Pons (tissue), 1 donor: ENCODE measurements at places on chromosomes 11 and 22.
A peak's percentile ranks its signal among the peaks of the same experiment; 100 is the strongest.

DNA sequence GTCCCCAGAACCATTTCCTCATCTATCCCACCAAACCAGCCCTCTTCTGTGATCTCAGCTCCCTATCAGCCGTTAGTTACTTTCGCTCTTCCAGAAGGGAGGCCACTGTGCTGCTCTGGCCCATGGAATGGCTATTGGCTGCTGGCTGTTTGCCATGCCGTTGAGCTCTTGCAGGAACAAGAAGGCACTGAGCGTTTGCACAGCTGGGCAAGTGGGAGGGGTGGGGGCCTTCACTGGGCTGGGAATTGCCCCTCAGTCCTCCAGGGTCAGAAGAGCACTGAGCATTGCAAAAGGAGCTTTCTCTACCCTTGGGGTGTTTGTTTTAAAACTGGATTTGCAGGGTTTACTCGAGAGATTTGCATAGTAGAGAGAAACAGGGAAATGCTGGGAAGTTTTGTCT, 129.0 kb upstream of the PARVA start:
- peak; percentile 87 for DNase-seq

DNA sequence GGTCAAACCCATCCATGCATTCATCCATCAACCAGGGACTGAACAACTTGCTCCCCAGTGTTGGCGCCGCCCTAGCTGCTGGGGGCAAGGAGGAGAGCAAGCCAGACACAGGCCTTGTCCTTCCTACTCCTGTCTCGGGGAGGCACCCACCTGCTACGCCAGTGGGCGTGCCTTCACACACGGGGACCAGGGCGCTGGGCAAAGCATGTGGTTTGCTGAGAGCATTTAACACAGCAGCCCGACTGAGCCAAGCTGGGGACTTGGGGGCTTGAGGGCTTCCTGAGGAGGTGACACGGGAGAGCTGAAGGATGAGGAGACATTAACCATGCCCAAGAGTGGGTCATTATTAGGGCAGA, 30.6 kb downstream of the CACNA1I start:
- no peak for DNase-seq

- DNase-seq = no peak
Measured at GRCh38 chr11:86987679-86988078, 32.5 kb upstream of the FZD4 start.

GRCh38 chr11:134862587-134863195, 450.6 kb upstream of the B3GAT1 start:
- no peak for DNase-seq

DNA sequence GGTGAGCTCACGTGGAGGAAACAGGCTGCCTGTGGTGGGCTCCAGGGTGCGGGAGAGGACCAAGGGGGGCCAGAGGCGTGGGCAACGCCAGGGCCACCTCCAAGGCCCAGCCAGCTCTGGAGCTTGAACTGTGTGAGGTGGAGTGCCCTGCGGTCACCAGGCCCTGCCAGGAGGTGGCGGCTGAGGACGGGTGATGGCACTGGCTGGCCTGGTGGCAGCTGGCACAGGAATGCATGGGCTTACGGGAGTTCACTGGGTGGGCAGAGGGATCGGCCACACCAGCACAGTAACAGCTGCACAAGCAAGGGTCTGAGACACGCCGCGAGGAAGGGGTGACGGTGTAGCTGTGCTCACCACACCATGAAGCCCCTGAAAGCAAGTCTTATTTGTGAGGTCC, 15.8 kb downstream of the TOLLIP start:
- DNase-seq = no peak

DNA sequence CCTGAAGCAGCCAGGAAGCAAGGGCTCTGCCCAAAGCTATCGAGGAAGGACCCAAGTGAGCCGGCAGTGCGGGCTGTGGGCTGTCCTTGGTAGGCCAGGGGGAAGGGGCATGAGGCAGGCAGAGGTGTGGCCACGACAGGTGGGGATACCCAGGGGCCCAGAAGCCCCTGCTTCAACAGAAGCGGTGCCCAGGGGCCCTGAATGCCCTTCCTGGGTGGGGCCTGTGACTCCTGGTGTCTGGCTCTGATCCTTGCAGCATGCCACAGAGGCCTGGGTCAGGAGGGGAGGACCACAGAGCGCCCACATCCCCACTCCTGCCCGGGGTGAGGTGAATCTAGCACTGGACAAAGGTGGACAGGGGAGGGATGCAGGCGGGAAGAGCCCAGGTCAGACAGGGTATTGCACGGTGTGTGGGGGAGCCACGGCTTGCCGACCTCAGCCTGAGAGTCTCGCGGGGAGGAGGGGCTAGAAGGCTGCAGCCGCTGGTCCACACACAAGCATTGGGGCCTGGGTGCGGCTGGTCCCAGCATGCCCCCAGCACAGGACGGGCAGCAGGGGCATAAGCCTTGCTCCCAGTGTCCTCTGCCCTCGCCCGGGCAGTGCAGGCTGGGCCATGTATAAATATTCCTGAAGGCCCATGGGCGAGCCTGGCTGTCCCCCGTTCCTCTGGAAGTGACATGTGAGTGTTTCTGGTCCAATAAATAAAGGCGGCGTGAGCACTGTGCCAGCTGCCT, 19.0 kb downstream of the MAFF start:
- no peak for DNase-seq

GRCh38 chr11:30504468-30504867, 81.7 kb downstream of the MPPED2 start:
- no peak for DNase-seq

- no peak for DNase-seq
Measured at GRCh38 chr11:75100314-75100713, 3.6 kb upstream of the OR2AT4 start.

DNA sequence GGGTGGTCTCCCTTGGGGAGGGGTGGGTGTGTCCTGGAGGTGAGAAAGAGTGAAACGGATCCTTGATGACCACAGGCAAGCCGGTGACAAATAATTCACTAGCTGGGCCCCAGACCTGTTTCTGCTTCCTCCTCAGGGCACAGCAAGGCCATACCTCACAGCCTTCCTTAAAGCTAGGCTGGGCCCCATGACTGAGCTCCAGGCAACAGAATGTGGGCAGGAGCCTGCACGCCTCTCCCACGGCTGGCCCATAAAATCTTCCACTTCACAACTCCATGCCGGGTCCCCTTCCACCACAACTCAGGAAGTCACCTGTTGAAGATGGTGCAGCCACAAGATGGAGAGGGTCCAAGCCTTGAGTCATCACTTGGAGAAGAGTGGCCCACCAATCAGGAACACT, 23.9 kb downstream of the SLC22A12 start:
- DNase-seq = no peak

- no peak for DNase-seq
Measured at GRCh38 chr11:24514219-24514594, 17.4 kb downstream of the LUZP2 start.

GRCh38 chr22:37065180-37065579, 13.6 kb downstream of the KCTD17 start:
- no peak for DNase-seq

DNA sequence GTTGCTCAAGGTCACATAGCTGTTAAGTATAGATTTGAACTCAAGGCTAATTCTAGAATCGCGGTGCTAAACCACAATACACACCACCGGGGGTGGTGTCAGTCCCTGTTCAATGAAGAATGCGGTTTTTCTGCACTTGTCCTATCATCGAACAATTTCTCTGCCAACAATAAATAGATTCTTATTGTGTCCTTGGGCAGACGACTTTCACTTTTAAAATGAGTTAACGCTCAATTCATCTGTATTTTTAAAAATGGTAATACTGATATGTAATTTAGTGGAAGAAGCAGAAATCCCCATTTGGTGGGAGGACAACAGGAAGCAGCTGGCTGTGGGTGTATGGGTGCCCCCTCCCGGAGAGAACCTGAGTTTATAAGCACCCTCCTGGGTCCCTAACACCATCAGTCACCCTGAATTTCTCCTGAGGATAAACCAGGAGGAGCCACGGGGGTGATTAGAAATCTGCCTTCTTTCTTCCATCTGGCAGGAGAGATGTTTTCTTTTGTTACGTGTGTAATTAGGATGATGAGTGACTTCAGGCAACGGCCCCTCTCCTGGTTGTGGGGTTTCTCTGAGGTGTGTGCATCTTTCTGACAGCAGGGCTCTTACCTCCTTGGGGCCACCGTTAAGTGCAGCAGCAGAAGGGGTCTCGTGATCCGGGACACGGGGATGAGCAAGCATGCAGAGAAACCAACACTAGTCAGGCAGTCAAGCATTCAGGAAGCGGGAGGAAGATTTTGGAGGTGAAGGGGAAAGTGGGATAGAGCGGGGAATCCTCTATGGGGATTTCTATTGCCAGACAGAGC, 87.7 kb downstream of the GRAMD1B start:
- no peak for DNase-seq

GRCh38 chr22:43151251-43152002, at the start of gene TSPO:
Gene TSPO, plus strand, starts transcription at chr22:43151559. Its CDS starts 7,680 bp downstream, at chr22:43159239.
- DNase-seq = peak; percentile 65

GRCh38 chr11:92495107-92495793, 270.6 kb downstream of the FAT3 start:
- DNase-seq = no peak

- DNase-seq = no peak
Measured at GRCh38 chr22:46525389-46526243, 11.8 kb downstream of the CELSR1 start.

- no peak for DNase-seq
Measured at GRCh38 chr11:35998634-35999033, 54.8 kb downstream of the LDLRAD3 start.

GRCh38 chr11:130389335-130389935, 39.0 kb downstream of the ADAMTS8 start:
- DNase-seq = no peak

DNA sequence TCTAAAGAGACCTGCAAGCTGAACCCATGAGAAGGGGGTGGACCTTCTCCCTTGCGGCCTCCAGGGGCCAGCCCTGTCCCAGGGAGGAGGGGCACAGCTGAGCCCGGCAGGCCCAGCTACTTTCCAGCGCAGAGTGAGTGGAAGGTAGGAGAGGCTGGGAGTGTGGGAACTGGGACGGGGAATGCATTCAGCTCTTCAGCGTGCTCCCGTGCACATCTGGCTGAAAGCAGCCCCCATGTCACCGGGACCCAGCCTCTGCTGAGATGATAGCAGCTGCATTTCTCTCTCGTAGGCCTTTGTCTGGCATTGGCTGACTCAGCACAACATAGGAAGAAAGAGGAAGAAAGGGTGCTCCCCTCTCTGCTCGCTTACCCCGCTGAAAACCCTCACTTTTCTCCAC, 951.5 kb downstream of the TBC1D22A start:
- no peak for DNase-seq

GRCh38 chr11:75238595-75239440, 1.8 kb upstream of the TPBGL start:
- DNase-seq = no peak

- no peak for DNase-seq
Measured at GRCh38 chr22:39526736-39527171, 5.8 kb downstream of the RPS19BP1 start.

- DNase-seq = no peak
Measured at GRCh38 chr11:34308913-34309585, 48.8 kb downstream of the ABTB2 start.

DNA sequence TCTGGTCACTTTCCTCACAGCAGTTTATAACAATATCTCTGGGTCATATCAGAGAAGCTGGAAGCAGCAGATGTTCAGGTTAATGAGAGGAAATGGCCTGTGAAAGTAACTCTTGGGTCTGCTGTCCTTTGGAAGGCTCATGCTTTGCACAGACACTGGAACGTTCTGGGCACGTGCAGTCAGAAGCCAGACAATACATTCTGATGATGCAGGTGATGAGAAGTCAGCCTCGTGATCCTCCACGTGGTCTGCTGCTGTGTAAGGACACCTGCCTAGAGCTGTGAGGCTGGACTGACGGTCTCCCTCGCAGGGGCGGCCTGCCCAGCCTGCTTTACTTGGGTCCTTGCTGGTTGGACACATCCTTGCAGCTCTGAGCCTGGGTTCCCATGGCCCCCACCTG, 18.8 kb upstream of the ADORA2A start:
- no peak for DNase-seq

DNA sequence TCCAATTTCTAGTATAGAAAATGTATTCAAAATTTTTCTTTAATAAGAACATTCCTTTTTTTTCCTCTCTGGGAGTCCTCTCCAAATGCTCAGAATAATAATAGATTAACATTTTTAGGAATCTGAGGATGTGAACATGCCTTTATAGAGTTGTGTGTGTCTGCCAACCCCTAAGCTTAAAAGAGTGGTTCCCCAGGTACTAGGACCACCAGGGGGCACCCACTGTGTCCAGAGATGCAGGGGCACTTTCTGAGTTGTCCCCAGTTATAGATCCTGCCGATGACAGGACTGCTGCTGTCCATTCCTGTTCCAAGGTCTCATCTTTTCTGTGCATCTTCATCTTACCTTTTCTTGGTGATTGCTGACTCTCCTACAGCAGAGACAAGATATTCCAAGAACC, 27.0 kb upstream of the MICAL2 start:
- no peak for DNase-seq

- DNase-seq = no peak
Measured at GRCh38 chr22:17931400-17931825, 92.9 kb downstream of the MICAL3 start.

GRCh38 chr22:23938328-23939016, 22.5 kb downstream of the GSTT2B start:
- DNase-seq = no peak

GRCh38 chr22:33920197-33920540, at the start of gene LARGE1:
Gene LARGE1, minus strand, starts transcription at chr22:33920476.
- DNase-seq = no peak

- peak; percentile 31 for DNase-seq
Measured at GRCh38 chr11:27213232-27213660, 149.8 kb downstream of the CCDC34 start.

- no peak for DNase-seq
Measured at GRCh38 chr11:1936781-1937615, 10.1 kb upstream of the MRPL23 start.

- no peak for DNase-seq
Measured at GRCh38 chr11:93498641-93499040, 44.5 kb downstream of the SMCO4 start.

DNA sequence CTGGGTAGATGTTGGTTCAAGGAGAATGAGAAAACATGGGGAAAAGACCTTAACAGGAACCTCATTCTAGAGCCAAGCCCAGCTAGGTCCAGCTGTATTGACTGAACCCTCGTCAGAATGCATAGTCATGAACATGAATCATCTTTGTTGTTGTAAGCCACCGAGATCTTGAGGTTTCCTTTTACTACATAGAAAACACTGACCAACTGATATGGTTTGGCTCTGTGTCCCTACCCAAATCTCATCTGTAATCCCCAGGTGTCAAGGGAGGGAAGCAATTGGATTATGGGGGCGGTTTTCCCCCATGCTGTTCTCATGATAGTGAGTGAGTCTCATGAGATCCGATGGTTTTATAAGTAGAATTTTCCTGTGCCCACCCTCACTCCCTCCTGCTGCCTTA, 19.4 kb upstream of the PHOX2A start:
- no peak for DNase-seq

DNA sequence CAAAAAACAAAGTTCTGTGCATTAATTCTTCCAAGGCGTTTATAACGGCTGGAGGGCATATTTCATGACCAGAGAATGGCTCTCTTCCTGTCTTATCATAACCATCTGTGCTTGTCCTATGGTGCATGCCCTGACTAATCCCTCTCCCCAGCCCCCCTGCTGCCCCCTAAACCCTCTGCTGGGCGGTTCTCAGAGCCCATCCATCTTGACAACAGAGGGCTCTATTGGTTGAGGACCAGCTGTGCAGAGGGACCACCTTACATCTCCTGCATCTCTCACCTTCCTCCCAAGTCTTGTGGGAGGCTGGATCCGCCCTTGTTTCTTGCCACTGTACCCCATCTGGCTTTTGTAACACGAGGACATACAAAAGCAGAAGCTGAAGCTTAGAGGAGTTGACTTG, 282.1 kb downstream of the MIAT start:
- no peak for DNase-seq

- no peak for DNase-seq
Measured at GRCh38 chr11:70891844-70892380, 360.5 kb downstream of the SHANK2 start.

- DNase-seq = peak; percentile 82
Measured at GRCh38 chr11:78350091-78350645, 67.5 kb downstream of the GAB2 start.
